ENCODE measurements at places on chromosomes 7 and 10.

- DNase-seq: no peak
Observed at GRCh38 chr7:55469271-55469681, 103.0 kb downstream of the VOPP1 start.

- DNase-seq: no peak
Observed at GRCh38 chr10:103949728-103950127, 17.2 kb upstream of the SLK start.

DNA sequence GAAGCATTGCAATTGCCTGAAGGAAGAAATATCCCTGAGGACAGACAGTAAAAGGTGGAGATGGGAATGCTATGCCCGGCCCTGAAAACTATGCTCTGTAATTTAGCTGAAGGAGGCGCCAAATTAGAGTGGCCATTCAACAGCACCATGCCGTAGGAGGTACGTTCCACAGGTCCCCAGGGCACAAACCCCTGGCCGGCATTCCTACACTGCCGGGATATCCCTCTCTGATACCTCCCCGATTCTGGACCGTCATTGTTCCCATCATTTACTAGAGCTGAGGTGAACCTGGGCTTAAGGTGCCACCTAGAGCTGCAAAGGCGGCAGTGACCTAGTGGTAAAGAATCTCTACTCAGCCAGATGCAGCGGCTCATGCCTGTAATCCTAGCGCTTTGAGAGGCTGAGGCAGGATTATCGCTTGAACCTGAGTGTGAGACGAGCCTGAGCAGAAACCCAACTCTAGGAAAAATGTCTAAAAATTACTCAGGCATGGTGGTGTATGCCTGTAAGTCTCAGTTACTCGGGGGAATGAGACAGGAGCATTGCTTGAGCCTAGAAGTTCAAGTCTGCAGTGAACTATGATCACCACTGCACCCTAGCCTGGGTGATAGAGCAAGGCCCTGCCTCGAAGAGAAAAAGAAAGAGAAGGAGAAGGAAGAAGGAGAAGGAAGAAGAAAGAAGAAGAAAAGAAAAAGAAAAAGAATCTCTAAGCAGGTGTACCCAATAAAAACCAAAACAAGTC, 53.0 kb upstream of the TNKS2 start:
- DNase-seq: no peak

GRCh38 chr7:94449151-94449725, 54.5 kb downstream of the COL1A2 start:
- no peak for DNase-seq

DNA sequence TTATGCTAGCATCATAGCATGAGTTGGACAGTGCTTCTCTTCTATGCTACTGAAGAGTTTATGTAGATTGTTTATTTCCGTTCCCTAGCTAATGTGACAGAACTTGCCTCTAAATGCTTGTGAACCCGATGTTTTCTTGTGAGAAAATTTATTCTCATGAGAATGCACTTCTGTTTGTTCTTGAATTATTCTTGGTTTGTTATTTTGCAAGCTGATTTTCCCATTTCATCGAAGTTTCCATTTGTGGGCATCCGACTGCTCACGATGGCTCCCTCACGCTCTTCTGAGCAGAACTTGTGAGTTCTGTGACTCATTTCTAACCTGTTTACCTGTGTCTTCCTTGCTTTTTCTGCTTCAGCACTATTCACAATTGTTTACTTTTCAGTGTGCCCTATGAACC, 59.9 kb downstream of the WDFY4 start:
- no peak for DNase-seq

DNA sequence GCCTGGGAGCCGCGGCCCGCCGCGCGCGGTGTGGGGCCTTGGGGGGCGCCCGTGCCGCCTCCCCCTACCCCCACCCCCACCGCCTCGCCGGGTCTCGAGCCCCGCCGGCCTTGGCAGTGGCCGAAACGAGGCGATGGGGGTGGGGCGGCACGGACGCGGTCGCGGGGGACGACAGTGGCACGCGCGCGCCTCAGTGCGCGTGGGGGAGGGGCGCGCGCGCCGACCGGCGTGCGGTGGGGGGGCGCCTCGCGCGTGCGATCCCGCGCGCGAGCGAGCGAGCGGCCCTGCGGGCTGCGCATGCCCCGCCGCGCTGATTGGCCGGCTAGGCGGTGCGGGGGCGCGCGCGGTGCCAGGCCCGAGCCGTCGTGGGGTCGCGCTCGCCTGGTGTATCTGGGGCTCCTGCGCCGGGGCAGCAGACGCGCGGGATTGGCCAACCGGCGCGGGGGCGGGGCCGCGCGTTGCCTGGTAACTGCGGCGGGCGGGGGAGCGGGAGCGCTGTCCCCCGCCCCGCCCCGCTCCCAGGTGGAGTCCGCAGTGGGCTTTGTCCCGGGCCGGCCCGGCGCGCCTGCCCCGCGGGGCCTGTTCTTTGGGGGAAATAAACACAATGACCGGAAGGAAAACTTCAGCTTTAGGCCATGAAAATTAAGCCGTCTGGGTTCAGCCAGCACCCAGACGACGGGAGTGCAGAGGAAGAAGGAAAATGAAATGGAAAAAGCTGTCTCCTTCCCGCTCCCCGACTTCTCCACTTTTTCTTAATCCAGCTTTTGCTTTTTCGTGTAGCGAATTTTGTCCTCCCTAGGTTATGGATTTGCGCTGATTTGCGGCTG, 873 bp downstream of the GTF2I start:
- DNase-seq: peak; percentile 80

- DNase-seq: no peak
Observed at GRCh38 chr10:92756201-92757065, 66.7 kb downstream of the HHEX start.

DNA sequence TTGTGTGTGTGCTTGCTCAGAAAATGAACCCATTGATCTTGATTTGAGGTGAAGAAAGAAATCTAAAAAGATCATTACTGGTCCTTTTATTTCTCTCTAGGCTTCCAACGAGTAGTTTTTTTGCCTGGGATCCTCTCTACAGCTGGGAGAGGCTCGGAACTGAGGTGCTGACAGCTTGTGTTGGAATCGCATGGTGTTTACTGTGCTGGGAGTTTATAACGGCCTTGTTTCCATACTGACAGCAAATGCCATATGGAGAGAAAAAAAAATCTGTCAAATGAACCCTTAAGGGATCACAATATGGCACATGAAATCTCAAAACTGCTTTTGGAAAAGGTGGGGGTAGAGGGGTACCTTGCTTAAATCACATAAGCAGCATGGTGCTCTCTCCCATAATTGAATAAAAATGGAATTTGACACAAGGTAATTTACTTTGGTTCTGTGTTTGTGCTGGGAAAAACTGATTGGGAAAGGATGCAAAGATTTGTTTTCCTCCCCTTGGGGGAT, 165.0 kb downstream of the RGS10 start:
- no peak for DNase-seq

DNA sequence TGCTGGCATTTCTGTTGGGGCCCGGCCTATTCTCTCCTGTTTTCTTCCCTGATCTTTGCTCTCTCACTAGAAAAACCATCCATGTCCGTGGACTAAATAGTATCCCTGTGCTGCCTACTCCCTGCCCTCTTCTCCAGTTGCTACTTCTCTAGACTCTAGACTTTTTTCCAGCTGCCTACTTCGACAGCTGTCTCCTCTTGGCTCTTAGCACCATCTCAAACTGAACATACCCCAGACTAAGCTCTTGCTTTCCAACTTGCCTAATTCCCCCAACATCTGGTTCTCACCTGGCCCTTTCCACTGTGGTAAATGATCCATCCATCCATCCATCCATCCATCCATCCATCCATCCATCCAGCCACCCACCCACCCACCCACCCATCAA, 19.5 kb downstream of the ADCYAP1R1 start:
- no peak for DNase-seq

- no peak for DNase-seq
Observed at GRCh38 chr10:95532536-95532935, 28.6 kb downstream of the SORBS1 start.

- no peak for DNase-seq
Observed at GRCh38 chr7:66183700-66184099, 21.4 kb upstream of the TPST1 start.

- DNase-seq: no peak
Observed at GRCh38 chr10:17528306-17528862, 74.0 kb upstream of the ST8SIA6 start.

- no peak for DNase-seq
Observed at GRCh38 chr7:31899356-31899927, 170.8 kb downstream of the PDE1C start.

DNA sequence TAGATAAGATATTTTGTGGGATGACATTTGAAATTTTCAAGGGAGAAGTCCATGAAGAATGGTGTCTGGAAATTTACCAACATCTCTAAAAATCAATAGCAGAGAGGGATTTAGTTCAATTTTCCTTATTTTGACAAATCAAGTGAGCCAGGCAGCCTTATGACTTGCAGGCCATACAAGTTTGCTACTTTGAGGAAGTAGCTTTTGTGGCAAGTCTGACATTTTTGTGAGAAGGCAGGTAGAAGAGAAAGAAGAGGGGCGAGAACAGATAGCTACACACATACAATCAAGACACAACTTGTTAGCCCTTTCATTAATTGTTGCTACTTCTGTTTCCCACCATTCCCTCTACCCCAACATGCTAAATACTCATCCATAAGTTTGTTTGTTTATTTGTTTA, 74.5 kb upstream of the OIT3 start:
- DNase-seq: no peak

All from stimulated activated CD8-positive, alpha-beta memory T cell treated with anti-CD3 and anti-CD28 coated beads, Interleukin-7, amount 100 ng/mL, for 1 hour (primary cell).